Activated CD4-positive, alpha-beta T cell treated with anti-CD3 and anti-CD28 coated beads, Interleukin-2, amount 50 U/mL, for 24 hours (primary cell): ENCODE measurements at places on chromosomes 16 and 17.

DNA sequence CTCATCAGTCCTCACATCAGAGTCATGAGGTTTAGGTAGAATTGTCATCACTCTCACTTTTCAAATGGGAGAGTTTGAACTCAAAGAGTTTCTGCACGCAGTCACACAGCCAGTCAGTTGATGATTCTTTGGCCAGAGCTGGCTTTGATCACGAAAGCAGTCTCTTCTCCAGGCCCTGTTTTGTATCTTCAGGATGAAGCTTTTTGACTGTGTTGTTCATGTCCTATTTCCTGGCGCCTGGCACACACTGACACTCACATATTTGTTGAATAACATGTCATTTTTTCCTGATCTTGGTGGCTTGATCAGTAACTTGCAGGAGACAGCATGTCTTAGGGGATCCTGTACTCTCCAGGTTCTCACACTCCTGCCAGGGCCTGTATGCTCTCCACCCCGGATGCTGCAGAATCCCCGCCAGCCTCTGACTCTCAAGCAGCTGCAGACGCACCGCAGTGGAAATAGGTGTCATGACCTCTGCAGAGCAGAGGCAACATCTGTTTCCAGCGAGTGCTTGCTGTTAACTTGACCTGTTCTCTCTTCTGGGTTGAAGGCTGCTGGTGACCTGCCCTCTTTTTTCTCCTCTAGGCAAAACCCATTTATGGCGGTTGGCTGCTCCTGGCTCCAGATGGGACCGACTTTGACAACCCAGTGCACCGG, 33.0 kb downstream of the MPRIP start:
- no peak for DNase-seq

DNA sequence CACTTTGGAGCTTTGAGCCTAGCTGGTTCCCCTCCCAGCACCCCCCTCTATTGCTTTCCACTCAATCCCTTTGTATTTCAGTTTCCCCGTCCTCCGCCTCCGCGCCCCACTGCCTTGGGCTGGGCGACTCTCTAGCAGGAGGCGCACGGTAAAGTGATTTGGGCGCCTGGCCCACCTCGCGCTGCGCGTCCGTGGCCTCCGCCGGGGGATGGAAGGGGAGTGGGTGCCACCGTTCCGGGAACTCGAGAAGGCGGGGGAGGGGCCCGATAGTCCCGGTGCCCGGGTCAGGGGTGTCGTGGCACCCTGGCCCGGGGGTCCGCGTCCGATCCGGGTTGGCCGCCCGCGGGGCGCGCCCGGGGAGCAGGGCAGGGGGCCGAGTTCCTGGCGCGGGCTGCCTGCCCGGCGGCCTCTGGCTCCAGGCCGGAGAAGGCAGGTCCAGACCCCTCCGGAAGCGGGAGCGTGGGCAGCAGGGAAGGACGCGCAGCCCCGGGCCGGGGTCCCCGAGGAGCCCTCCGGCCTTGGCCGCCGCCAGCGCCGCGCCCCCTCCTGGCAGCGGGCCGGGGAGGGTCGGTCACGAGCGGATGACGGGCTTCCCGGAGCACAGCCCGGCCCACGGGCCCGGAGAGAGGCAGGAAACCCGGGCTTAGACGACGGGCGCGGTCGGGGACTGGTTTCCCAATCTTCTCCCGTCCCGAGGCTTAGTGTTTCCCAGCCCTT, 15.8 kb downstream of the MEOX1 start:
- DNase-seq, result no peak

GRCh38 chr16:31404353-31405064, 11.4 kb downstream of the ITGAD start:
- no peak for DNase-seq

DNA sequence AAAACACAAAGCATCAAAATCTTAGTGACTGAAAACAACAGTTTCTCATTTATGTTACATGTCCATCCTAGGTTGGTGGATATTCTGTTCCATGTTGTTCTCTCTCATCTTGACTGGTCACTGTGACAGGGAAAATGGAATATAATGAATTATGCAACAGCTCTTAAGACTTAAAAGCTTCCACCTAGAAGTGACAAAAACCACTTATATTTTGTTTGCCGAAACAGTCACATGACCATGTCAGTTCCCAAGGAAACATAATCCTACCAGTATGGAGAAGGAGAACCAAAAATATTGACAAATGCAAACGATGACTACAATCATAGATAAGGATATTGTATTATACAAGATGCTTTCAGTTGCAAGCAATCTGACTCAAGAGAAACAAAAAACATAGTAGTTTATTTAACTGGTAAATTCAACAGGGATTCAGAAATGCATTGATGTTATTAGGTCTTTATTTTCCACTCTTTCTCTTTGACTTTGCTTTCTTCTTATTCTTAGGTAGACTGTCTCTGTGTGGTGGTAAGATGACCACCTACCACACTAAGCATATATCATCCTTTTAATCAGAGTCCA, 103.8 kb downstream of the SSH2 start:
- no peak for DNase-seq

- DNase-seq, result no peak
These were observed 10.1 kb upstream of the MSI2 start for GRCh38 chr17:57246257-57246656.

DNA sequence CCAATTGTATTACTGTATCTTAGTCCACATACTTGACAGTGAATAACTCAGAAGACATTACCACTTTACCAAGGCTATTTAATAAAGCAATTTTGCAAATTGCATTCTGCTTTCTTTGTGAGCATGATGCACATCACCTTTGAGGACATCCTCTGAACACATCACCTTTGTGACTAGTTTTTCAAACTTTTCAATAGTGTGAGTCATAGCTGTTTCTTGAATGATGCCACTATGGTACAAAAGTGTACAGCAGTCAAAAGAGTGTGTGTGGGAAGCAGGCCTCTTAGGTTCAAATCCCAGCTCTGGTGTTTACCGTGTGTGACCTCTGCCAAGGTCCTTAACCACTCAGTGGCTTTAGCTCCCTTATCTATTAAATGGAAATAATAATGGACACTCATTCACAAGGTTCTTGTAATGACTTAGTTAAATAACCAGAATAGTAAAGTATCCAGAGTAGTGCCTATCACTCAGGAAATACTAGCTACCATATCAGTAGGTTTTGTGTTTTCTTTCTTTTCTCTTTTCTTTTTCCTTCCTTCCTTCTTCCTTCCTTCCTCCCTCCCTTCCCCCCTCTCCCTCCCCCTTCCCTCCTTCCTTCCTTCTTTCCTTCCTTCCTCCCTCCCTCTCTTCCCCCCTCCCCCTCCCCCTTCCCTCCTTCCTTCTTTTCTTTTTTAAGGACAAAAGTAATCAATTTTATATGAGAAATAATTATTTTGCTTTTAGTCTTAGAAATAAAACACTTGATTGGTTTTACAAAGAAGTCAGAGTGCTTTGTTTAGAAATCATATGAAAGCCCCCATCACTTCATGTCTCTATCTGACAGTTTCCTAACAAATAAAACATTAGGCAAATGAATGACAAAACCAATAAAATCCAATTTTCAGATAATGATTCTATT, 178.9 kb downstream of the MYO1D start:
- DNase-seq, result no peak

DNA sequence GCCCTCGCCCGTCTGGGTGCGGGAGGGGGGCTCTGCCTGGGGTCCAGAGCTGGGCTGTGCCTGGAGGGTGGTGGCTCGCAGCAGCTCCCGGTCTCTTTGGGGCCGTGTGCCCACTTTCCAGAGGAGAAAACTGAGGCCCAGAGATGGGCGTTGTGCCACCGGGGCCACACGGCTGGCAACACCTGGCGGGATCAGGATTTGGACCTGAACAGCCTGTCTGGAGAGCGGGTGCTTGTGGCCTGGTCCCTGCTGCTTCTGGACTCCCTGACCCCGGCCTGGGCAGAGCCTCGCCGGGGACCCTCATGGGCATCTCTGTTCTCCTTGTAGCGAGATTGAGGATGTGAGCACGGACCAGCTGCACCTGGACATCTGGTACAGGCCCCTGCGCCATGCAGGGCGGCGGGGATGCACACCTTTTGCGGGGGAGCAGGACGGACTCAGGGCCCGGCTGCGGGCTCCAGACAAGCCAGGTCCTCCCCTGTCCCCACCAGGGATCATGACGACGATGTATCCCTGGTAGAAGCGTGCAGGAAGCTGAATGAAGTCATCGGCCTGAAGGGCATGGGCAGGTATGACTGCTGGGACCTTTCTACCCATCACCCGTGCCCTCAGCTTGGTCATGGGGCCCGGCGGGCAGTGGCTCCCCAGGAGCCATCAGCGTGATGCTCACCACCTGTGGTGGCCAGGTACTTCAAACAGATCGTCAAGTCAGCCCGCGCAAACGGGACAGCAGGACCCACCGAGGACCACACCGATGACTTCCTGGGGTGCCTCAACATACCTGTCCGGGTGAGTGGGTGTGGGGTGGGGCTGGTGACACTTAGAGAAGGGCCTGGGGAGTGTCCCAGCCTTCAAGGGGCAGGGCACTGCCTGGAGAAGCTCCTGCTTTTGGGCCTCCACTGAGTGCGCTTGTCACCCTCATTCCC, 8.3 kb downstream of the BAIAP3 start:
- DNase-seq, result no peak

DNA sequence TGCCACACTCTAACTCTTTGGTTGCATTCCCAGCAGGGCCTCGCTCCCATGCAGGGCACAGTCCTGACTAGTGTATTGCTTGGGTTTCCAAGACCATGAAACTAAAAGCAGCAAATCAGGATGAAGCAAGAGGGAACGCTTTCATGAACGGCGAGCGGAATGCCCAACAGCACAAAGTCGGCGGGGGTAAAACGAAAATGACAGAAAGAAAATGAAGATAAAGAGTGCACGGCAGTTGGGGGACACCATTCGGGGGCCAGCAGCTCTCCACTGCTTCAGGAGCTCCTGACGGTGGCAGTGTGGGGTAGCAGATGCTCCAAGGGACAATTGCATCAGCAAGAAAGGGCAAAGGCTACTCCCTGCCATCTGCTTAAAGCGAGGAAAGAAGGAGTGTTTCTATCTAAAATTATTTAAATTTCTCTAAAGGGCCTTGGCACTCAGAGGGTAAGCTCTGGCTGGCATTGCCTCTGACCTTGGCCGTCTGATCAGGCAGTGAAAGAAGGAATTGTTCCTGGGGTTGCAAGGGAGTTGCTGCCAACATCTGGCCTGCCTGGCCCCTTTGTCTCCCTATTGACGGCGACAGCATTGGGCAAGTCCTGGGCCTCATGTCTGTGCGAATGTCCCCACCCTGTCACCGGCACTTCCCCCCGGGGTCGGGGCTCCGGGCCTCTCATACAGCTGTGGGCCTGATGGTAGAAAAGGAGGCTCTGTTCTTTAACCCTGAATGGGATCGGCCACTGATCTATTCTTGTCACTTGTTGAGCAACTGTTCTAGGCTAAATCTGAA, 138.2 kb downstream of the CMIP start:
- DNase-seq, result no peak

DNA sequence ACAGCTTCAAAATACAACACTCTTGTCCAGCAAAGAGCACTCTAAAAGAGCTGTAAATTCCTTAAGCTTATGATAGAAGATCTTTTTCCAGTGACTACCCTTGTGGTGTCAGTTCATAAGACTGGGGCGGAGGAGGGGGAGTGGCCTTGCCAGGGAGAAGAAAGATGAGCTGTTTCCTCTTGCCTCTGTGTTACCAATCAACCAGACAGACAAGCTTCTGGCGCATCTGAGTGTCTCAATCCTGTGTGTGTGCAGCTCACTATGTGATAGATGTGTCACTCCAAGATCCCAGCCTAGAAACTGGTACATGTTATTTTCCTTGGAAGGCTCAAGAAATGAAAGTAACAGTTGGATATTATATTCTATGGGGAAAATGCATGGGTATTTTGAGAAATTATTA, 167.4 kb upstream of the CACNG3 start:
- DNase-seq, result no peak

DNA sequence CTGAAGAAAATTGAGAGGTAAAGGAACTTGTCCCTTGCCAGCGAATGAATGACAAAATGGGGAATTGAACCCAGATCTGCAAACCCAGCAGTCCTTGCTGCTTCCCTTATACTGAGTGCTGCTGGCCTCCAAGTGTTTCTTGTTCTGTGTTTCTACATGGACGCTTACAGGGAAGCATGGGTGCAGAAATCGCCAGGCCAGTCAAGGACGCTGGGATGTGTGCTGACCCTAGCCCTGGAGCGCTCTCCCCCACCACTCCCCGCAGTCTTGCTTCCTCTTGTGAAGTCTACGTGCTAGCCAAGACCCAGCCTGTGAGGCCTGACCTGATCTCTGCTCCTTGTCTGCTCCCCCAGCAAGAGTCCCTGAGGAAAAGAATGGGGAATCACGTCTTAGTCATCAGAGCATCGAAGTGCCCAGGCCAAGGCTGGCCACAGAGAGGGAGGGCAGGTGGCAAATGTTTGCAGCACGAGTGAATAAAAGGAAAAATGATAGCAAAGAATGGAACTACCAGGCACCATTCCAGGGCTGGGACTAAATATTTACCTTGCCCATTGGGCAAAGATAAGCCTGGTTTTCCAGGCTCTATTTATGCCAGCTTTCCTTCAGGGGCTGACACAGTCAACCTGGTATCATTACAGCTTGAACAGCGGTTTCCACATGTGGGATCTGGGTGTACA, 17.4 kb downstream of the CA4 start:
- no peak for DNase-seq

DNA sequence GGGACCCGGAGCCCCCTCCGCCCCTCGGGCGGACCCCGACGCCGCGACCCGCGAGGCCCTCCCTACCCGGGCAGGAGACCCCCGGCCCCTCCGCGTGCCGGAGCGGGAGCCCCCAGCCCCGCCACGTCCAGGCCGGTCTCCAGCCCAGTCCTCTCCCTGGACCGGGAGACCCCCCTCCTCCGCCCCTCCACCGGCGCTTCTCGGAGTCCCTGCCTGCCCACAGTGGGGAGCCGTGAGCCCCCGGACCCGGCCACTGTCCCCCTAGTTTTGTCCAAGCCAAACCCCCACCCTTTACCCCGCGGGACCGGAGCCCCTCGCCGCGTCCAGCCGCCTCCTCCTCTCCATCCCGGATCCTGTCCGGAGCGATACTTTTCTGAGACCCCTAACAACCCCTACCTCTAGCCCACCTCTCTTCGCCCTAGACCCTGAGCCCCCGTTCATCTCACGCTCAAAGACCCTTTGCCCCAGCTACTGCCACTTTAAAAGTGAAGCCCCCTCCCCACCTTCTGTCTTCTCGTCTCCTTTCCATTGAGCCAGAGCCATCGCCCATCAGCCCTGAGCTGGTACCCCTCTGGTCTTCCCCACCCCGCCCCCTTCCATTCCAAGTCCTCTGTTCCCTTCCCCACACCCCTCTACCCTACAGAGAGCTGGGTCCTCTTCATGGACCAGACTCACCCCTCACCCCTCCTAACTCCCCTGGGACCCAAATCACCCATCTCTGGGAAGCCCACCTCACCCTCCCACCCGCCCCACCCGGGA, 1.0 kb downstream of the NECAB2 start:
- no peak for DNase-seq

- no peak for DNase-seq
These were observed 11.7 kb downstream of the ABAT start for GRCh38 chr16:8686031-8686621.
